ENCODE measurements at places on chromosomes 2 and 18.

DNA sequence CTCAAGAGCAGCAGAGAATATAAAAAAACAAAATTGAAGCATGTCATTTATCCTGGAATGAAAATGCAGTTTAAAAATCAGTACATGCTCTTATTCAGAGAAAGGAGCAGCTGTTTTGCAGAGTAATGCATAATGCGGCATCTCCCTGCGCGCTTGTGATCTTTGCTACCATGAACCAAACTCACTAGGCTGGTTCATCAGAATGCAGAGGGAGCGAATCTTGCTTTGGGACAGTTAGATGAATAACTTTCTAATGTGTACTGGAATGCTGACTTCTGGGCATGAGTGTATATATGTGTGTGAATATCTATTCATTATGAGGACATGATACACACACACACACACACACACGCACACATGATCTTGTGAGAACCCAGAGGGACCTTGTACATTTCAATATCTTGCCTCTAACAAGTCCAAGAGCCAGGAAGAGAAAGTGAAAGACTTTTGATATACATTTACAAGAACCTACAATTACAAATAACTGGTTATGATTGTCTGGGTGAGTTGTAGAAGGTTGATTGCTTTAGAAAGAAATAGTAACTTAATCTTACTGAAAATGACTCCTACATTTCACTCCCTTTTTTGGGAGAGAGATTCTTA is 54.1 kb upstream of the THOC1 start:
- DNase-seq: no peak

- no peak for DNase-seq
Measured at GRCh38 chr2:105937498-105938097, 192.9 kb downstream of the NCK2 start.

DNA sequence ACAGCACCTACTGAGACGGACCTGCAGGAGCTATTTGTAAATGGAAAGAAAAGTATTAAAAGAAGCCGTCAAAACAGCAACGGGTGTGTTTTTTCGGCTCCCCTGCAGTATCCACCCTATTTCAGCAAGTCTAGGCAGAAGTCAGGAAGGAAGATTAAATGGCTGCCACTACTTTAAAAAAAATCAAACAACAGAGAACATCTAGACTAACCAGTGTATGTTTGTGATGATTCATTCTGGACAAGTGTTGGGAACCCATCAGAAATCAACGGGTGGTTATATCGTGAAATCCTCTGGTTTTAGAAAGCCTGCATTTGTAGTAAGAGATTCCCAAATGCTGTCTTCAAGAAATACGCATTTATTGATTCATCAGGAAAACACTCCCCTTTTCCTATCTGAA is 9.0 kb downstream of the PMAIP1 start:
- no peak for DNase-seq

DNA sequence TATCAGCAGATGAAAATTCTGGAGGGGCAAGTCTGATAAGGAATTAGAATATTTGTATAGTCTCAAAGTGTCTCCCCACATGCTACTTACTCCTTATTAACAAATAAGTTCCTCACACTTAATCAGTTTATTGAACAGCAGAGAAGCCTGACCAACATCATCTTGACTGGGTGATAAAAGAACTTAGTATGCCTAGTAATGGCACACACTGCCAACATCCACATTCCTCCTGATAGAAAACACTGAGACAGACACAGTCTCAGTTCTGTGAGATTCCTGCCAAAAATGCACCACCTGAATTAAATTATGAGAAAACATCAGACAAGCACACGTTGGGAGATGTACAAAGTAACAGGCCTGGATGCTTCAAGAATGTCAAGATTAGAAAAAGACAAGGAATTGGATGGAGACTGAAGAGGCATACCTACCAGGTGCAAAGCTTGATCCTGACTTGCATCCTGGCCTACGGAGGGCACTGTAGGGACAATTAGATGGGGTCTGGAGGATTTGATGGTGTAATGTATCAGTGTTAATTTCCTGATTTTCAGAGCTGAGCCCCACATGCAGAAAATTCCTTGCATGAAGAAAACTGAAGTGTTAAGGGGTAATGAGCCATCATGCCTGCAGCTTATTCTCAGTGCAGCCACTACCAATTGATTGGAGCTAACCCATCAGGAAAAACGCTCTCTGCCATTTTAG is 200.4 kb upstream of the SH3BP4 start:
- DNase-seq: no peak

- DNase-seq: no peak
Measured at GRCh38 chr18:50986360-50987087, 18.7 kb downstream of the ELAC1 start.

DNA sequence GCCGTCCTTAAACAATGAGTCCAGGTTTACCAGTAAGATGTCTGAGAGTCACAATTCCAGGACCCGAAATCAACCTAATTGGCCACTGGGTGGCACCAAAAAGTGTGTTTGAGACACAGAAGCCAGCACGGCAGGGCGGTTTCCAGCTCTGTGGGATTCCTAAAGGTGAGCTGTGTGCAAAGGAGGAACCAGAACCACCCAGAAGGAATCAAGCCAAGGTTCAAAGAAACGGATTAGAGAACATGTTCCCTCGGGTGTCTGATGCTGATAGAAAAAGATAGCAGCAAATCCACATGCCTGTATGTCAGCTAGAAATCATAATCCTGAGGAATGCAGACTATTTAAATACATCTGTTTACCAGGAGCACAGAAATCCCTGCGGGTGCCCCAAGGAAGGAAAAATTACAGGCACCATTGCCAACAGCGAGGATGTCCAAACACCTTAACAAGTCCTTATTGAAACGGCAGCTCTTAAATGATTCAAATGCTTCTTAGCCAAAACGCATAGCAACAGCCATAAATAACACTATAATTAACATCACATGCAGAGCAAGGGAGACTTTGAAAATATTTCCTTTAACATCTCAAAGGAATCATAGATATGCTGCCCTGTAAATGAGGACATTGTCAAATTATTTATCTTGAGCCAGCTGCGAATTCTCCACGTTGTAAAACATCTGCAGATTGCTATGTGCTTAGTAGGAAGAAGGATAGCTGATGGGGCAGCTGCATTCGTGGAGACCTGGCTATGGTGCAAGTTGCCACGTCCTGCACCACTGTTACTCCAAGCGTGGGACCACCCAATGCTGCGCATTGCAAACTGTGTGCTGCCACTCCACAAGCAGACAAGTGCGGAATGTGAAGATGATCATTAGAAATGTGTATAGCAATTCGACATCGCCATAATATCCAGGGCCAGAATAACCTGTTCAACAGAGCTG is 318.7 kb upstream of the NCKAP5 start:
- DNase-seq: peak; percentile 55

- no peak for DNase-seq
Measured at GRCh38 chr18:63700501-63700900, 2.3 kb upstream of the SERPINB11 start.

GRCh38 chr2:74244286-74244685 is 45.9 kb downstream of the MTHFD2 start:
- DNase-seq: no peak

DNA sequence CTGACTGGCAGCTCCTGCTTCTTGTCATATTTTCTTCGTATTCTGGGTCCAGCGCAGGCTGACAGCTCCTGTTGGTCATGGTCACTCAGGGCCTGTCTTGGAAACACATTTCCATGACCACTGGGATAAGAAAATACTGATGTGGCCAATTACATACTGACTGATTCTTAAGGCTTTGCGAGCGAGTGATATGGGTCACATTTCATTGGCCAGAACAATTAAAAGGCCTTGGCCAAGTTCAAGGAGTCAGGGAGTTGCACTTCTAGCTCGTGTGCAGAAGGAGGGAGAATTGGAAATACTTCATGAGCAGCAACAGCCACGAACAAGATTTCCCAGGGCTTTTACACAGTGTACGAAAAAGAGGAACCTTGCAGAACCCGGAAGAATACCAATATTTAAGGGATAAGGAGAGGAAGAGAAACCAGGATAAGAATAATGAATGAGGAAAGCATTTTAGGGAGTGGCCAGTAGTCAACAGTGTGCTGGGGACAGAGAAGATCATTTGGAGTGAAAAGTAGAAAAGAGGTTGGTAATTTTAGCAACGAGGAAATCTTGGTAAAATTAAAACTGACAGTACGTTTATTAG is 149.5 kb downstream of the ATP9B start:
- no peak for DNase-seq

DNA sequence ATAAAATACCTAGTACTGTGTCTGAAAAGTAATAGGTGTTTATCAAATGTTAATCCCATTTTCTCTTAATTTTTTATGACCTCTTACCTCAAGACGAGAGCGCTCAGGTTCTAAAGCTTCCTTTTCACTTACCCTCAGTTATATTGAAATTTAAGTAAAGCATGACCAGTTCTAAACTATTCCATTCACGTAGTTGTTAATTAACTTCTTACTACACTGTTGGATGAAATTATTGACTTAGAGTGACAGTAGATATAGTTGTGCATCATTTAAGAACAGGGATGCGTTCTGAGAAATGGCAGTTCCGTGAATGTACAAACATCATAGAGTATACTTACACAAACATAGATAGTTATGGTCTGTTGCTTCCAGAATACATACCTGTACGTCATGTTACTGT is 20.1 kb upstream of the HTR2B start:
- DNase-seq: no peak

- no peak for DNase-seq
Measured at GRCh38 chr18:75400366-75400765, 27.1 kb downstream of the SMIM21 start.

DNA sequence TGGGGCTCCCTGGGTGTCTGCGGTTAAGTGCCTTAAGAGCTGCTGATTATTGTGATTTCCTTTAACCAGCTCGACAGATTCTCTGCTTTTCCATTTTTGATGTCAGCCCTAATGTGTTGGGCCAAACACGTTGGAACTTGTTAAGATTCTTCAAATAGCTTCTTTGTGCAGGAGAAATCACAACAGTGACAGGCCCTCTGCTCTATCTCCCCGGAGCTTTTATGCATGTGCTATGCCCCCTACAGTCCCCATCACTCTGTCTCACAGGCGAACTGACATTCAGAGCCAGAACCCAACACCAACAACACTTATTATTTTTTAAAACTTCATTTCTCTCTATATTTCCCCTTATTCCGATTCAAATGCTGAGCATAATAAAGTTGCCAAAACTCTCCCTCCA is 371.7 kb upstream of the CELF4 start:
- no peak for DNase-seq

- DNase-seq: no peak
Measured at GRCh38 chr2:118807668-118808428, 39.6 kb downstream of the EN1 start.

GRCh38 chr18:36819621-36820020 is 9.2 kb downstream of the TPGS2 start:
- no peak for DNase-seq

DNA sequence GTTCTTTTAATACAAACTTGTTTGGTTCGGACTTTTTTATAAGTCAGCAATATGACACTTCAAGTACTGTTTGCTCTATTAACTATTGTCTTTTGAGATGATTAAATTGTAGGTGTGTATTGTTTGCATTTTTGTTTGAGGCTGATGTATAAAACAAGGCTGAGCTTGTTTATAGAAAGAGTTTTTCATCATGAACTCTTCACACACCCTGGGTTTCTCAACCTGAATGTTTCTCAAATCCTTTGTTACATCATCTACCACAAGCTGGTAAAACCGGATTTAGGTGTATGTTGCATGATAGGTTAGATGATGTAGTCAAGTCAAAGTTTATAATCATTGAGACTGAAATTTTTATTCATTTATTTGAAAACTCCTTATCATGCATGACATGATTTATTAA is 335.2 kb upstream of the LRATD1 start:
- DNase-seq: no peak

GRCh38 chr18:58080451-58080850 is 36.4 kb downstream of the NEDD4L start:
- no peak for DNase-seq

GRCh38 chr2:192155511-192156118 is 39.1 kb downstream of the TMEFF2 start:
- DNase-seq: no peak

GRCh38 chr2:47818777-47819176 is 35.8 kb downstream of the MSH6 start:
- no peak for DNase-seq

DNA sequence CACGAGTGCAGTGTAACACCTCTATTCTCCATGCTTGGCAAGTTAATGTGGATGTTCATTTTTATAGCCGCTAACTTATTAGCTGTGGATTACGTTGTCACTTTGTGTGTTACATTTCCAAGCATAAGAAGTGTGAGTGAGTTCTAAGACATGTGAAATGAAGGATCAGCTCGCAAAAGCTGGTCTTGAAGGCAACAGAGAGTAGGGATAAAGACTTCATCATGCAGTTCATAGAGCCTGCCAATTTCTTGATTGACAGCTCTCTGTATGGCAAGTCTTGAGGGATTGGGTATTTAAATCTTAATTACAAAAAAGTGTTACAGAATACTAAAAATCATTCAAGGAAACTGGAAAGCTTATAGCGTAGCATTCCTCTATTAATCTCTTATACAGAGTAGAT is 25.8 kb upstream of the DPP4 start:
- DNase-seq: no peak

GRCh38 chr2:148906124-148906523 is 31.1 kb downstream of the KIF5C start:
- no peak for DNase-seq

DNA sequence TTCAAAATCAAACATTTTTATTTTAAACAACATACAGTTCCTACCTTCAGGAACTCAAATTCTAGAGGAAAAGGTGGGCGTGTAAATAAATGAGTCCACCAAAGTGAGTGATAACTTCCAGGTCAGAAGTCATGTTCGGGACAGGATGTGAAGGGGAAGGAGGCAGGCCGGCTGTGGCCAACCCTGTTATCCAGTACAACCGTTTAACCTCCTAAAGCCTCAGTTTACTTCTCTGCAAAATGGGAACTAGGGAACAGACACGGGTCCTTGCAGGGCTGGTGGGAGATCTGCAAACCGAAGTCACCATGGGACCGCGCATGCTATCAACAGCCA is 373 bp downstream of the EIPR1 start:
- DNase-seq: no peak

DNA sequence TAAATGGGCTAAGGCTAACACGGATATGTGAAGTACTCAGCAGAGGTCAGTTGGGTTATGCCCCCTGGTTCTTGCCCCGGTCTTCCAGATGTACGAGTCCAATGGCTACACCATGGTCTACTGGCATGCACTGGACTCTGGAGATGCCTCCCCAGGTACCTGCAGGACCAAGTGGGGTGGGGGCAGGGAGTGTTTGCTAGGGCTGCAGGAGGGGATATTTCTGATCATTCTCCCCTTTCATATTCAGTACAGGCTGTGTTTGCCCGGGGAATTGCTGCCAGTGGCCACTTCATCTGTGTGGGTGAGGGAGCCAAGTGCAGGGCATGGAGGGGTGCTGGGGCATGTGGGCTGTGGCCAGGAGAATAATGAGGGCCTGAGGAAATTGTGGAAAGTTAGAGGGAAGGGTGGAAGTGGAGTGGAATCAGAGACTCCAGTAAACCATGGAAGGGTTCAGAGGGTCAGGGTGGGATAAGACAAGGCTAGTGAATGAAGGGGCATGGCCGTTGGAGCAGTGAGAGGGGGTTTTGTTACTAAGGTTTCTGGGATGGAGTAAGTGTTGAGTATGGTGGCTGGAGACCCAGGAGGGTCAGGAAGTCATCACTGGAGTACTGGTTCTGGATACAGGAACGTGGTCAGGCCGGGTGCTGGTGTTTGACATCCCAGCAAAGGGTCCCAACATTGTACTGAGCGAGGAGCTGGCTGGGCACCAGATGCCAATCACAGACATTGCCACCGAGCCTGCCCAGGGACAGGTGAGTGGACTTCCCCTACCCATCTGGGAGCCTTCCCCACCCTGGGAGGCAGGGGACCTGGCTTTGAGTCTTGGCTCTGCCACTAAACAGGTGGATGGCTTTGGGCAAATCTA is 1.9 kb downstream of the WDR54 start:
- DNase-seq: no peak

- DNase-seq: no peak
Measured at GRCh38 chr2:44663471-44664073, 277.9 kb upstream of the SIX3 start.

Data from stimulated activated CD4-positive, alpha-beta T cell treated with anti-CD3 and anti-CD28 coated beads, Interleukin-2, amount 100 ng/mL, for 24 hours (primary cell).